ENCODE measurements at places on chromosomes 5 and 9. TPM values are rescaled to one million over a fixed set of nuclear protein-coding genes. Genes with fewer than 3 reads are reported as not detected.

DNA sequence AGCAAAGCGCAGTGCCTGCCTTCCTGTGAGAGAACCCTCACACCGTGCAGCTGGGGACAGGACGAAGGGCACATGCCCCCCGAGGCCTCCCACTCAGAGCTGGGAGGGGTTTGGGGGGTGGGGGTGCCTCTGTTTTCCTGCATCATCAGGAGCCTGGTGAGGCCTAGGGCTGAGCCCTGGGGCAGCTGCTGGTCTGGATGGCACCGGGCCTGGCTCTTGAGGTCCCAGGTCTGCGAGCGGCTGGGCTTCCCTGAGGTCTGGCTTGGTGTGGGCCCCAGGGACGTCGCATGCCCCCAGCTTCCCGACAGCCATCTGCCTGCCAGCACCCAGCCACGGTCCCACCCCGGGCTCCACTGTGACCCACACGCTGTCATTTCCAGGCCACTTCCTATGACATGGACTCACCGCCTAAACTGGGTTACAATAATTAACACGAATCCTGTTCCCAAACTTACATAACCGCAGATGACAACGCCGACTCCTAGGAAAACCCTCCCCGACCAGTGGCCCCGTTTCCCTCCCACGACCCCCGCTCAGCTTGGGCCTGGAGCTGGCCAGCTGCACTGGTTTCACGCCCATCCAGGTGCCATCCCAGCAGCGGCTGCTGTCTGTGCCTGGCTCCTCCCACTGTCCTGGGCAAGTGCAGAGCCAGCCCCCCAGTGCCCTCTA, 8.7 kb downstream of the NACC2 start:
- peak; percentile 29 for DNase-seq

DNA sequence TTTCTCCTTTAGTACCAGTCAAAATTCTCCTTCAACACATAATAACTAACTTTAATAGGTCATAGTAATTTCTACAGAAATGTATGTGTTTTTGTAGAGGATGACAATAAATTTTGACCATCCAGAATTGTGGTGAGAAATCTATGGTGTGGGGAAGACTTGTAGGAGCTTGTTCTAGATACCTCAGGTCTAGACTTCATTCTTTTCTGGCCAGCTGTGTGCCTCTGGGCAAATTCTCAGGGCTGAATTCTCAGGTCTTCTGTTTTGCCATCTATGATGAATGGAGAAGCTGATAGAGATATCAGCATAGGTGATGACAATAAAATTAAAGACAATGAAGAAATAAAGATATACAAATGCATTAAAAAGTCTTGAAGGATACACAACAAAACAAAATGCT, 298.6 kb upstream of the MEF2C start:
- DNase-seq: no peak

GRCh38 chr5:139155333-139155732, 42.8 kb downstream of the SIL1 start:
- DNase-seq: no peak

DNA sequence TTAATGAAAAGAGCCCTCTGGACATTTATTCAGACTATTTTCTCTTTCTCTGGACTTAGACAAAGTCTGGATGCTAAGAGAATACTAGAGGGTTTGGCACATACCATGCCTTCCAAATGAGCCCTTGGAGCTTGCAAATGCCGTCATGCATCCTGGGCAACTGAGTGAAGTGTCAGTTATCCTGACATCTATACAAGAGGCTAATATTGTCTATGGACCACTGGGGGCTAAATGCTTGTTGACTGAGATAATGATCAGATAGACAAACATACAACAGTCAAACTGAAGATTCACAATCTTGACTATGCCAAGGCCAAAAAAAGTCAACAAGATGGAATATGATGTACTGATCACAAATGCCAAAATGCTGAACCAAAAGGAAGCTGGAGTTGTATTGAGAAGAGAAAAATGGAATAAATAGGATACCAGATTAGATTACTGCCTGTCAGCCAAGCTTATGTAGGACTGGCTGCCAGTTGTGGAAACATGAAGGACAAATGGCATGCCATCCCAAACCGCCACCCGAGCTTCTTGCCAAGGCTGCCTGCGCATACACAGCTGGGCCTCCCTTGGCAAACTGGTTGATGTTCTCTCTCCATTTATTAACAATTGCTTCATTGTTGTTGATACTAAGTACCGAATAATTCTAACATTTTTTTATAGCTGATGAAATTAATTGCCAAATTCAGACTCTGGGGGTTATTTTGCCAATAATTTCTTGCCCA, 240.1 kb upstream of the GRAMD2B start:
- DNase-seq: no peak

GRCh38 chr5:11777096-11777495, 127.2 kb downstream of the CTNND2 start:
- DNase-seq: no peak

INSL4 gene
- total RNA-seq: not detected
